CD8-positive, alpha-beta memory T cell (primary cell): ENCODE measurements at places on chromosomes 3 and 15. TPM values are rescaled to one million over a fixed set of nuclear protein-coding genes. Genes with fewer than 3 reads are reported as not detected.

The FGF7 gene
- not detected for total RNA-seq

The ITPR1 gene
- 82.6 TPM for total RNA-seq

- H3K27ac ChIP-seq = no peak overlapping the region
- no peak for DNase-seq
- H3K4me1 ChIP-seq = no peaks in the 10 kb centered on the region
- no peak overlapping the region for H3K4me3 ChIP-seq
- no peaks in the 10 kb centered on the region for H3K36me3 ChIP-seq
Observed at GRCh38 chr15:46956881-46957280, 760.4 kb upstream of the SEMA6D start.

GRCh38 chr3:111924283-111924682 lies 54.5 kb upstream of the ABHD10 start:
- no peaks in the 10 kb centered on the region for H3K36me3 ChIP-seq
- H3K27me3 ChIP-seq = no peaks in the 10 kb centered on the region
- H3K27ac ChIP-seq = no peak overlapping the region
- no peaks in the 10 kb centered on the region for H3K4me1 ChIP-seq

DNA sequence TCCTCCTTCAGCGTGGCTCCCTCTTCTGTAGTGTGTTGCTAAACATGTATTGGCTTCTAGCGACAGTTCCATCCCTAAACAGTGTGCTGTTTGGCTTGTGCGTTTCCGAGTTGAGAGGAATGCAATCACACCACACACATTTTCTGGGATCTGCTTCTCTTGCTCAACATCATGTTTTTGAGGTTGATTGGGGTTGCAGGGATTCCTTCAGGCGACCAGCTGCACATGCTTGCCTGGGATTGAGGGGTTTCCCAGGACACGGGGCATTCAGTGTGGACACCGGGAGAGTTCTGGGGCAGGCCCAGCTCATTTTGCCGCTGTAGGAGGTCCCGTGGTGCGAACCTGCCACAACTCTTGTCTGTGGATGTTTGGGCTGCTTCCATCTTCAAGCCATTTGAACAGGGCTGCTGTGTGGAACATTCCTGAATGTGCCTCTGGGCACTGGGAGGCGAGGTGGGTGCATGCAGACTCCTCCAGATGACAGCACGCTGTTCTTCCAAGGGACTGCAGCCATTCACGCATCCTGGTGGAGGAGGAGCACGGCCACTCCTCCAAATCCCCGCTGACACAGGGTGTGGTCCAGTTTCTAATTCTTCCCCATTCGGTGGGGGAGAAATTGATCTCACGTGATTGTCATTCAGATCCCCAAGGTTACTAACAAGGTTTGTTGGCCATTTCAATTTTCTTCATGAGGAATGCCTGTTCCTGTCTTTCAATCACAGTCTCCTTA lies 82.8 kb downstream of the PLXNA1 start:
- no peaks in the 10 kb centered on the region for H3K36me3 ChIP-seq
- no peaks in the 10 kb centered on the region for H3K4me1 ChIP-seq
- no peaks in the 10 kb centered on the region for H3K27me3 ChIP-seq
- no peak for DNase-seq
- no peak overlapping the region for H3K4me3 ChIP-seq

The DYNLT2B gene
- 10.7 TPM for total RNA-seq

The FRMD5 gene
- total RNA-seq = 0.44 TPM

The SNTN gene
- not detected for total RNA-seq

DNA sequence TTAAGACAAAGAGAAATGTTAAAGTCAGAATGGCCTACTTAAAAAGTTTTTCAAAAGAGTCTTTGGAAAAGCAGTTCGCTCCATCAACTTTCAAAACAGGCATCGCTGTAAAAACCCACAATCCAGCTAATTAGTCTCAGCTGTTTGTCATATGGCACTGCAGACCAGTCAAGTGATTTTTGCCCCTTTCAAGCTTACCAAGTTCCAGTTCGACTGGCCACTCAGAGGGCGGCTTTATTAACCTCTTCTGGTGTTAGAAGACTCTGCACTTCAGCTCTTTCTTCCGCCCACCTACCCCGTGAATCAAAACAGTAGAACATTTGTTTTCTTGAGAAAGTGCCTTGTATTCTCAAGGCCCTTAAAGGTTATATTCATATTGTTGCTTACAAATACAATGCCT lies 19.3 kb downstream of the RAB27A start:
- no peaks in the 10 kb centered on the region for H3K36me3 ChIP-seq
- no peak overlapping the region for H3K27ac ChIP-seq
- no peak overlapping the region for H3K4me3 ChIP-seq
- no peak for DNase-seq
- peaks cover 82% of the 10 kb centered on the region for H3K4me1 ChIP-seq
- no peaks in the 10 kb centered on the region for H3K27me3 ChIP-seq

DNA sequence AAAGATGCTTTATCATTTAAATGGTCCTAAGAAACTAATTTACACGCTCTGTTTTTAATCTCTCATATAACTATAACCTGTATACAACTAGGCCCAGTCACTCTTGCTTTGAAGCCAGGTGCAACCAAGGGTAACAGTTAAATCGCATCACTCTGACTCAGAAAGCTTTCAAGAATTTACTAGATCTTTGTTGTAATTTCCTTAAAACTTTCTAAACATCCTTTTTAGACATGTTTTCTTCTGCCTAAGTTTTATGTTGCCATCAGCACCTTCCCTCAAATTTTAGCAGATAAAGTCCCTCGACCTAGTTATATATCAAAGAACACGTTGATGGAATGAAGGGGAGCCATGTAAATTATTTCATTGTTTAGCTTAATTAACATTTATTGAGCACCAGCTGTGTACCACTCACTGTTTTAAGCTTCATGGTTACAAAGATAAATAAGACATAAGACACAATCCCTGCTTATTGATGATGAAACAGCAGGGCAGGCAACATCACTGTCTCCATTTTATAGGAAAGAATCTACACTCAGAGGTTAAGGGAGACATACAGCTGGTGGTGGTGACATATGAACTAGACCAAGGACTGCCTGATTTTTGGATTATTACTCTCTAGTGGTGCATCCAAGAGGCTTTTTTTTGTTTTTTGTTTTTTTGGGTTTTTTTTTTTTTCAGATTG lies 101.0 kb downstream of the CD200R1L start:
- H3K4me1 ChIP-seq = peaks cover 15% of the 10 kb centered on the region
- H3K27ac ChIP-seq = no peak overlapping the region
- H3K36me3 ChIP-seq = no peaks in the 10 kb centered on the region
- DNase-seq = no peak
- no peak overlapping the region for H3K4me3 ChIP-seq
- no peaks in the 10 kb centered on the region for H3K27me3 ChIP-seq

- no peaks in the 10 kb centered on the region for H3K4me1 ChIP-seq
- H3K27ac ChIP-seq = no peak overlapping the region
- no peak overlapping the region for H3K4me3 ChIP-seq
- H3K27me3 ChIP-seq = no peaks in the 10 kb centered on the region
Observed at GRCh38 chr3:157059661-157060060, 100.3 kb downstream of the CCNL1 start.

The AP4E1 gene
- total RNA-seq = 16.5 TPM

DNA sequence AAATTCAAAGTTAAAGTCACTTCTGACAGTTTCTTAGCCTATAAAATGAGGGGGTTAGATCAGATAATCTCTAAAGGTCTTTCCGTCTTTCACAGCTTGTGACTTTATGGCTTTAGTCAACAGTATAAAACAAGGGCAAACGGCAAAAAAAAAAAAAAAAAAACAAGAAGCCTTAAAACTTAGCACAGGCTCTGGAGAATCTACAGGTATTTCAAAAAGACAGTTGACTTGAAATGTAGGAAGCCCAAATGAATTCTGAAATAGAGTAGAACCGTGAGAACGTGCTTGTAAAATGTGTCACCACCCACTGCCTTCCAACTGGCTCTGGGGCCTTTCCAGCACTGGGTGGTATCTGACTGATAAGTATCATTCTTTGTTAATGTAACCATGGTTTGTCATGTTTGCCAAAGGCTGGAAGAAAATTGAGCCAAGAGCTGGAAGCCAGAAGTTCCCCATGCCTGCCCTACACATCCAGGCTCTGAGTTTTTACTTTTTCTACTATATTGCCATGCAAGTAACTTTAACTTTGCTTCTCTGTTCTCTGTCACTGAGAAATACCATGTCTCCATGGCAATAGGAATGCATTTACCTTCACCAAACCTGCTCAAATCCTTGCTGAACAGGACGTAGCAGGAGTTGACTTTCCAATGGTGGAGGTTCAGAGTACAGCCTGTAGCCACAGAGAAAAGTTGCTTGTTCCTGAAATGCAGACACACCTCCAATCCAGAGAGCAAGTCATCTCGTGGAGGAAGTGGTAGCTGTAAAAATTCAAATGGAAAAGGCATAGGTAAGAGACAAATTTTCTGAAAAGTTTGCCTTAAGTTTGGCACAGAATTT lies 35.8 kb upstream of the THSD4 start:
- no peaks in the 10 kb centered on the region for H3K36me3 ChIP-seq
- H3K4me1 ChIP-seq = no peaks in the 10 kb centered on the region
- no peak overlapping the region for H3K4me3 ChIP-seq

DNA sequence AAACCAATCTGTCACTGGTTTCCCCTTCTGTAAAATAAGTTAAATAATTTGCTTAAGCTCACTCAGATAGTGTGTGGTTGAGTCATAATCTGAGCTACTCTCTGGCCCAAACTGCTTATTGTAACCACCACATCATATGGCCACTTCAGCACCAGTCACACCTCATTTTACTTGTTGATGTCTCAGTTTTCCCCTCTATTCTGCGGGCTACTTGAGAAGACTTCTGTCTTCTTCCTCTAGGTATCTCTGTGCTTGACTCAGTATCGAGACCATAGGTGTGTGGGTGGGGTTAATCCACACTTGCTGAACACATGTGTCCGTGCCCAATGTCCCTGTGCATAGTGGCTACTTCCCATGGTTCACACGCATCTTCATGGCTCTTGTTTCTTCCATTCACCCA lies 32.9 kb downstream of the CRYGS start:
- no peak overlapping the region for H3K4me3 ChIP-seq
- no peak for DNase-seq
- no peak overlapping the region for H3K27ac ChIP-seq
- peaks cover 21% of the 10 kb centered on the region for H3K4me1 ChIP-seq
- H3K27me3 ChIP-seq = no peaks in the 10 kb centered on the region

DNA sequence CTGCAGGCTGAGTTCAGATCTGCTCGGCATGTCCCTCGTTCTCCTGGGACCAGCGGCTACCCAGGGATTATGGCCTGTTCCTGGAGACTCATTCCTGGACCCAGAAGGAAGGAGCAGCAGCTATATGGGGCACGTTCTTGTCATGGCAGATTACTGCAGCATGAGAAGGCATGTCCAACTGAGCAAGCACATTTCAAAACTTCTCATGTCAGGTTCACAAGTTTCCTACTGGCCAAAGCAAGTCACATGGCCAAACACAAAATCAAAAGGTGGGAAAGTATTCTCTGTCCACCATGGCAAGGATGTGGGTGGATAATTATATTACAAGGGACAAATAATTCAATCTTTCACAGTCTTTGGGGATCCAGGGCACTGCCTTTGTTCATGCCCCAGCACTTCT lies 71.9 kb upstream of the C15orf39 start:
- no peaks in the 10 kb centered on the region for H3K36me3 ChIP-seq
- H3K27me3 ChIP-seq = no peaks in the 10 kb centered on the region
- DNase-seq = no peak
- H3K27ac ChIP-seq = no peak overlapping the region

DNA sequence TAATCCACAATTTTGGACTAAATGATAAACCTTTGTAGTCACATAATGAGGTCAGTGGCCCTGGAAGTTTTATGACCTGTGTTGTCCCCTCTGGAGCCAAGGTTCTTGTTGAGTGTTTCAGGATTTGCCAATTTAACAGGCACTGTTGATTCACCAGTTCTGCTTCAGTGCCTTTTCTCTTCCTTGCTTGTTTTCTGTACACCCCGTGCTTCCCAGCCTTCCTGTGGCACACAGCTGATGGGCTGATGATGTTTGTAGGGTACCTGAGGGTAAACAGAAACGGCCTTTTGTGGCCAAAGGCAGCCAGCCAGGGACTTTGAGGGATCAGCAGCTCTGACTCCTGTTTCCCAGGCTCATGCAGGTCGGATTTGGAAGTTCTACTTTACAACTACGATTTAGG lies 13.3 kb downstream of the GYG1 start:
- H3K27me3 ChIP-seq = no peaks in the 10 kb centered on the region
- H3K27ac ChIP-seq = no peak overlapping the region
- DNase-seq = no peak
- peaks cover 21% of the 10 kb centered on the region for H3K4me1 ChIP-seq

GRCh38 chr3:136247436-136247835 lies 2.7 kb upstream of the PCCB start:
- DNase-seq = no peak
- H3K27ac ChIP-seq = no peak overlapping the region
- no peak overlapping the region for H3K4me3 ChIP-seq
- H3K4me1 ChIP-seq = peaks cover 15% of the 10 kb centered on the region

GRCh38 chr3:32835049-32835371 lies 17.2 kb downstream of the TRIM71 start:
- H3K27ac ChIP-seq = no peak overlapping the region
- no peaks in the 10 kb centered on the region for H3K36me3 ChIP-seq
- no peaks in the 10 kb centered on the region for H3K4me1 ChIP-seq
- no peak for DNase-seq

The GHSR gene
- not detected for total RNA-seq

The GTF2E1 gene
- 27.8 TPM for total RNA-seq

The CHP1 gene
- 42.1 TPM for total RNA-seq

DNA sequence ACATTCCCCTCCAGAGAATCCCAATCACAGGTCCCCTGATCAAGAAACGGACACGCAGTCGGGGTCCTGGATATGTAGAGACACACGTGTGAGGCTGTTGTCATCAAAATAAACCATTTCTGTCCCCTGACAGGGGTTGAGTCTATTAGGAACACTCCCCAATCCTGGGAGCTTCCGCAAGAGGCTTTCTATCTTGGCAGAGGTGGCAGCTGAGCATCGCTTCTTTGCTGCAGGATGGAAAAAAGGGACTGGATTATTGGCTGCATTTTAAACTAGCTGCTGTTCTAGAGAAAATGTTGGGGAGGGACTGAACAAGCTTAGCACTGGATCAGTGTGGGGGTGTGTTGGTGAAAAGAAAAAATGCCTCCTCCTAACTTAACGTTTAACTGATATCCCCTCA lies 2.5 kb upstream of the CNTN4 start:
- no peaks in the 10 kb centered on the region for H3K4me1 ChIP-seq
- H3K4me3 ChIP-seq = no peak overlapping the region
- H3K27me3 ChIP-seq = peaks cover 4% of the 10 kb centered on the region
- no peak overlapping the region for H3K27ac ChIP-seq
- H3K36me3 ChIP-seq = no peaks in the 10 kb centered on the region
- no peak for DNase-seq

GRCh38 chr3:13025778-13026518 lies 47.3 kb downstream of the IQSEC1 start:
- no peak overlapping the region for H3K27ac ChIP-seq
- no peaks in the 10 kb centered on the region for H3K4me1 ChIP-seq
- H3K4me3 ChIP-seq = no peak overlapping the region
- H3K36me3 ChIP-seq = no peaks in the 10 kb centered on the region

GRCh38 chr3:73765878-73766545 lies 141.3 kb upstream of the PDZRN3 start:
- DNase-seq = no peak
- H3K27ac ChIP-seq = no peak overlapping the region
- H3K4me1 ChIP-seq = no peaks in the 10 kb centered on the region
- no peaks in the 10 kb centered on the region for H3K36me3 ChIP-seq
- no peaks in the 10 kb centered on the region for H3K27me3 ChIP-seq
- no peak overlapping the region for H3K4me3 ChIP-seq
